Activated T-cell treated with anti-CD3 and anti-CD28 coated beads, Interleukin-2, amount 50 U/mL, for 72 hours (primary cell): ENCODE measurements at places on chromosomes 7 and 10.

DNA sequence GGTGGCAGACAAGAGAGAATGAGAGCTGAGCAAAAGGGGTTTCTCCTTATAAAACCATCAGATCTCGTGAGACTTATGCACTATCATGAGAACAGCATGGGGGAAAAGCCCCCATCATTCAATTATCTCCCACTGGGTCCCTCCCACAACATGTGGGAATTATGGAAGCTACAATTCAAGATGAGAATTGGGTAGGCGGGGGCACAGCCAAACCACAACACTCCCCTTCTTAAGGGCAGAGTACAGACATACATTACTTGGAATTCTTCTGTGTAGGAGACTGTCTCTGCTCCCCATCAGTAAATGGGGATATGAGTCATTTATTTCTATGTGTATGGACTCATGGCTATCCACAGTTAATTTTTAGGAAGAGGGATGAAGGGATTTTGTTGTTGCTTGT, 31.2 kb downstream of the FAM171A1 start:
- DNase-seq = no peak

DNA sequence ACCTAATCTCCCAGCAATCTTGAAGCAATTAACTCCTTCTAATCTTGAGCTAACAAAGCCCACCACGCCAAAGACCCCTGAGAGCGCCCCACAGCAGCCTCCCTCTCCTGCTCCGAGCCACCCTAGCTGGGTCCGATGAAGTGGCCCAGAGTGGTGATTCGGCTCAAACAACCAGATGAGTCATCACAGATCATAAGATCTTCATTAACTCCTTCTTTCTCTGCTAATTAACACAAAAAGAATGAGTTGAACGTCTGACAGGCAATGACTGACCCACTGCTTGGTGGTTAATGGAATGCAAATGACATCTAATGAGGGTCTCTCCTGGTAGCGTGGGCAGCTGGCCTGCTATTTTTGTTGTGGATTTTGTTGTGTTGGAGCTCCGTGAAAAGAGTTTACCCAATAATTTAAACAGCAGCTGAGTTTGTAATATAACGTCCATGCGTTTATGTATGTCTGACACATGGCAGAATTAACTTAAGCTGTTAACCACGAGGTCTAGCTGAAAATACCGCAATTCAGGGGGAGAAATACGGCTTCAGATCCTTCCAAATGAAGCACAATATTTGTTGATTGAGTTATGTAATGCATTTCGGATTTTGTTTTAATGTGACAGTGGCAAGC, 161.4 kb downstream of the RAB11FIP2 start:
- no peak for DNase-seq

GRCh38 chr10:127474501-127474900, 74.6 kb upstream of the NPS start:
- no peak for DNase-seq

GRCh38 chr10:45561952-45562351, 110.6 kb downstream of the ZFAND4 start:
- no peak for DNase-seq

DNA sequence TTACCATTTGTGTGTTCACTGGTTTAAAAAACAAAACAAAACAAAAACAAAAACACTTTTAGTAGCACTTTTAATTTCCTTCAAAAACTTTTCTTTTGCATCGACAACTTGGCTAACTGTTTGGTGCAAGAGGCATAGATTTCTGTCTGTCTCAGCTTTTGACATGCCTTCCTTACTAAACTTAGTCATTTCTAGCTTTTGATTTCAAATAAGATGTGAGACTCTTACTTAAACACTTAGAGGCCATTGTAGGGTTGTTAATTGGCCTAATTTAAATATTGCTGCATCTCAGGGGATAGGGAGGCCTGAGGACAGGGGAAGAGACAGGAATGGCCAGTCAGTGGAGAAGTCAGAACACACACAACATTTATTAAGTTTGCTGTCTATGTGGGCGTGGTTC, 66.3 kb downstream of the AVL9 start:
- DNase-seq = no peak

- peak; percentile 54 for DNase-seq
Measured at GRCh38 chr10:114526126-114526503, 121.8 kb upstream of the AFAP1L2 start.

DNA sequence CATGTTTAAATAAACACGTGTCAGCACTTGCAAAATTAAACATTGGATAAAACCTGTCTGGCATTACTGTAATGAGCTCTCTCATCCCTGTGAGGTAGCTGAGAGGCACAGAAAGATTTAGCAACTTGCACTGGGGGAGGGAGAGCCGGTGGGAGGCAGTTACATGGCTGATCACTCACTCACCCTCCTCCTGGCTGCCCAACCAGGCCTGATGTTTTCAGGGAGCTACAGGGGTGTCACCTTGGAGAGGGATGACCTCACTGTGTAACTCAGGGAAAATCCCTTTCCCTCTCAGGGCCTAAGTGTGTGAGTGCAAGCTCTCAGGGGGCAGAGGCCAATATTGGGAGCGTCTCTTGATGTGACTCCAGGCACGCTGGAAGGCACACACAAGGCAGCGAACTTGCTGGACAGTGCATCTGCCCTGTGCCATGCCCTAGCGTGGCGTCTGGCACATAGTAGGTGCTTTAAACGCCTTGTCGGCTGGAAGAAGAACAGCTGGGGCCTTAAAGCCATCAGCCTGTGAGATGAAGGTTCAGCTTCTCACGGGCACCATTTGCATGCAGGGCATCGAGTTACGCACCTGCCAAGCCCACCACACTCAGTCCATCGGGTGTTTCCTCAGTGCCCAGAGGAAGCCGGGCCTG, 51.1 kb downstream of the ELFN1 start:
- DNase-seq = no peak

DNA sequence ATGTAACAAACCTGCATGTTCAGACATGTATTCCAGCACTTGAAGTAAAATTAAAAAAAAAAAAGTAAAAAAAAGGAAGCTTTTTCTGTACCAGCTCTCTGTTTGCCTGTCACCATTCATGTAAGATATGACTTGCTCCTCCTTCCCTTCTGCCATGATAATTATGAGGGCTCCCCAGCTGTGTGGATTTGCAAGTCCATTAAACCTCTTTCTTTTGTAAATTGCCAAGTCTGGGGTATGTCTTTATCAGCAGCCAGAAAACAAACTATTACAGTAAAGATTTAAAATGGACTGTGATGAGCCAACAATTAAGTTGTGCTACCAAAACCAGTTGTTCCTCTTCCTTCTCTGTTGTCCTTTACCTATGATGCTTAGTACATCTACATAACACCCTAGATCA, 619.6 kb downstream of the ARL4A start:
- DNase-seq = no peak

GRCh38 chr10:10326116-10326515, 691.6 kb upstream of the CELF2 start:
- no peak for DNase-seq

DNA sequence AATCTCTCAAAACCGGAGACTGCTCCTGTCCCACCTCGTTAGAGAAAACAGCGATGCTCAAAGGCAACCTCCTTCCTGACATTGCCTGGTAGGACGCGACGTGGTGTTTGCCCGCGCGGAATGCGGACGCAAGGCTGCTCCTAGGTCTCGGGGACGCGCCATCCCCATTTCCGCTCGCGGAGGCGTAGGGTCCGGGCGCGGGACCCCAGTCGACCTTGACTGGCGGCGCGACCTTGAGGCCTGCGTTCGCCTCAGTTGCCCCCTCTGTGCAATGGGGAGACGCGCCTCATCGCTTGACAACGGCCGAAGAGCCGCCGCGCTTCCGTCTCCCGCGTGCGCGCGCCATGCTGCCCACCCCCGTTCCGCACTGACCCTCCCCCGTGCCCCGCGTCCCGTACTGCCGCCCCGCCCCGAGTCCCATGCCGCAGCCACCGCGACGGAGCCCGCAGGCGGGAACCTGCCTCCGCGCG, 412 bp upstream of the PPIA start:
- DNase-seq = no peak

GRCh38 chr7:32119790-32120196, 49.6 kb upstream of the PDE1C start:
- no peak for DNase-seq

GRCh38 chr10:34364253-34365037, 450.7 kb downstream of the PARD3 start:
- DNase-seq = no peak

- DNase-seq = no peak
Measured at GRCh38 chr10:22854935-22855421, 72.9 kb upstream of the ARMC3 start.

- no peak for DNase-seq
Measured at GRCh38 chr7:3011211-3011852, 32.3 kb downstream of the CARD11 start.

DNA sequence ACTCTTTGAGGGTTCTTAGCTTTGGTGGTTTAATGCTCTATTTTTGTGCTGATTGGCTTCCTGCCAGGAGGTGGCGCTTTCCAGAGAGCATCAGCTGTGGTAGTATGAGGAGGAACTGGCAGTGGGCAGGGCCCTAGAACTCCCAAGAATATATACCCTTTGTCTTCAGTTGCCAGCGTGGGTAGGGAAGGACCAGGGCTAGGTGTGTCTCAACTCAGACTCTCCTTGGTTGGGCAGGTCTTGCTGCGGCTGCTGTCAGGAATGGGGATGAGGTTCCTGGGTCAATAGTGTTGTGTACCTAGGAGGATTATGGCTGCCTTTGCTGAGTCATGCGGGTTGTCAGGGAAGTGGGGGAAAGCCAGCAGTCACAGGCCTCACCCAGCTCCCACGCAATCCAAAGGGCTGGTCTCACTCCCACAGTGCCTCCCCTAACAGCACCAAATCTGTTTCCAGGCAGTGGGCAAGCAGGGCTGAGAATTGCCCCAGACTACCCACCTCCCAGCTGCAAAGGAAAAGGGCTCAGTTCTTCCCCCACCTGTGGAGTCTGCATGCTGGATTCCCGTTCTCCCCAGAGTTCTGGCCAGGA, 191.5 kb downstream of the PHTF2 start:
- DNase-seq = peak; percentile 39

- no peak for DNase-seq
Measured at GRCh38 chr7:143285470-143285778, 666 bp downstream of the TMEM139 start.

- no peak for DNase-seq
Measured at GRCh38 chr10:48900371-48900801, 39.3 kb downstream of the LRRC18 start.

DNA sequence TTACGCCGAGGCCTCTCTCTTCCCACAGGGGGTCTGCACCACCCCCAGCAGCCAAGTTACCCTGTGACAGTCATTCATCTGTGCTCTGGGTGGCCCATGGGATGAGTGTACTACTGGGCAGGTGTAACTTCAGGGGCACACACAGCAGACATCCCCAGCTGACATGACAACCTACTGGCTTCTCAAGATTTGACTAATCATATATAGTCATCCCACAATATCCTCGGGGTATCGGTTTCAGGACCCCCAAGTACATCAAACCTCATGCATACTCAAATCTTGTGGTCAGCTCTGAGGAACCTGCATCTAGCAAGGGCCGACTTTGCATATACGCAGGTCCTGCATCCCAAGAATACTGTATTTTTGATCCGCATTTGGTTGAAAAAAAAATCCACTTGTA, 336.9 kb upstream of the C7orf33 start:
- no peak for DNase-seq

- no peak for DNase-seq
Measured at GRCh38 chr10:100025576-100025975, 15.8 kb upstream of the DNMBP start.

GRCh38 chr10:11894381-11895107, 71.4 kb downstream of the PROSER2 start:
- no peak for DNase-seq

GRCh38 chr10:44206127-44206818, 178.6 kb downstream of the CXCL12 start:
- no peak for DNase-seq

DNA sequence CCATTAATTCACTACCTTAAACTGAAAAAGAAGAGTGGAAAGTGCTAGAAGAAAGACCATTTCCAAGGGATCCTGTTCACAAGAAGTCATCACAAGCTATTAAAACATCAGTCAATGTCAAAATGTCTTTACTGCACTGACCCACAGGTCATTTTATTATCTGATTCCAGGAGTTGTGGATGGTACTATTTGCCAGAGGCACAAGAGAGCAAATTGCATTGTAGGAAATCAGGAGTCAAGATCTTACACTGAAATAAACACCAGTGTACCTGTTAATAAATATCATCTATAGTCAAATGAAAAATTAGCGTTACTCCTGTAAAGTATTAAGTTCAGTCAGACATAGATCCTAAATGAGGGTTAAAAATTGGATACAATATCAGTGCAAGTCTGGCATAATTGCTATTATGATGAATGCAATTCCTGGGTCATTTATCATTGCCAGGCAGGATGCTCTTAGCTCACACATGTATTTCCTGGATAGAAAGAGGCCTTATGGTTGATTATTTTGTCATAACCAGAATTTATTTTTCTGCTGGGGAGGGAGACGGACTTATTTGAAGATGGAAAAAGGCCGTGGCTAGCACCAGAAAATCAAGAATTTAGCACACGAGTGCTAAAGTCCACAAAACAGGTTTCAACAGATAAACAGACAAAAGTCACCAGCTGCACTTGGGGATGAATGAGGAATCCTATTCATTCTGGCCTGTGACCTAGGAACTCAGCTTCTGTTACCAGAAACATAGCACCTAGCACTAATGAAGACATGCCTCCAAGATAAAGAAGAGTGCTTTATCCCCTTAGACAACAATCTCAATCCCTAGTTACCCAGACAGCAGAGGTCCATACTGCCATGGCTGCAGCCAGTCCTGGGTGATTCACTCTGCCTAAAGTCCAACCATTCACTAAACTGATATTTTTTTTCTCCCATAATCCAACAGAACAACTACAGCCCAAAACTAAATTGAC, 683.1 kb upstream of the POM121L12 start:
- DNase-seq = no peak

DNA sequence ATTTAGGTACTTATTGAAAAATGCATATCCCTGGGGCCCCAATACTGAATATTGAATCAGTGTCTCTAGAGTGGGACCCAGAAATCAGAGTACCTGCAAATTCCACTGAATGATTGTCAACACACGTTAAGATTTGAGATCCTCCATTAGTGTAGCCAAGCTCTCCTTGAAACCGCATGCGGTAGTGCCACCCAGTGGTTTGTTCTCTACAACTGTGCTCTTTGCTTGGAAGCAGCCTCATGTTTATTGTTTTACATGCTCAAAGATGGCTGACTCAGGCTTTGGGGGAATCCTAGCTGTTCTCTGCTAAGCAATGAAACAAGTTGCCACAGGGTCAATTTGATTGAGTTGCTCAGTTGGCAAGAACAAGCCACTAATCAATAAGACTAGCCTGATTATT, 340.2 kb upstream of the CELF2 start:
- DNase-seq = peak; percentile 51

GRCh38 chr10:87659571-87660483, at the start of gene PAPSS2:
TSS of gene PAPSS2 (plus strand) at chr10:87659878. CDS start at chr10:87659982, 104 bp downstream.
- DNase-seq = peak; percentile 37

DNA sequence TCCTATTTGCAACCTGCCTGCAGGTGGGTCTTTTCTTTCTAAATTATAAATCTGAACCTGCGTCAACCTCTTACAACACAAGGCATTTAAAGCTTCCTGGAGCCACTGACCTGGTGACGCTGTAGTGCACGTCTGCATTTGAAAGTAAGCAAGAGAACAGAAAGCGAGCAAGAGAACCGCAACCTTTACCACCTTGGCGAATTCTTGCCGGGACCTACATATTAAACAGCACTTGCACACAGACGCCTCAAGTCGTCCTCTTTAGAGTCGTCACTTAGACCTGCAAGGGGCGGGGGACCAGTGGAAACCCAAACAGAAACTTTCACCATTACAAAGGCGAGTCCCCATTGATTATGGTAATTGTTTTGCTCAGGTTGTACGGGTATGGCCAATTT, 9.5 kb downstream of the GLI3 start:
- peak; percentile 45 for DNase-seq
